Naive thymus-derived CD8-positive, alpha-beta T cell (primary cell): ENCODE measurements at places on chromosomes 1 and 21. TPM values are rescaled to one million over a fixed set of nuclear protein-coding genes. Genes with fewer than 3 reads are reported as not detected.

DNA sequence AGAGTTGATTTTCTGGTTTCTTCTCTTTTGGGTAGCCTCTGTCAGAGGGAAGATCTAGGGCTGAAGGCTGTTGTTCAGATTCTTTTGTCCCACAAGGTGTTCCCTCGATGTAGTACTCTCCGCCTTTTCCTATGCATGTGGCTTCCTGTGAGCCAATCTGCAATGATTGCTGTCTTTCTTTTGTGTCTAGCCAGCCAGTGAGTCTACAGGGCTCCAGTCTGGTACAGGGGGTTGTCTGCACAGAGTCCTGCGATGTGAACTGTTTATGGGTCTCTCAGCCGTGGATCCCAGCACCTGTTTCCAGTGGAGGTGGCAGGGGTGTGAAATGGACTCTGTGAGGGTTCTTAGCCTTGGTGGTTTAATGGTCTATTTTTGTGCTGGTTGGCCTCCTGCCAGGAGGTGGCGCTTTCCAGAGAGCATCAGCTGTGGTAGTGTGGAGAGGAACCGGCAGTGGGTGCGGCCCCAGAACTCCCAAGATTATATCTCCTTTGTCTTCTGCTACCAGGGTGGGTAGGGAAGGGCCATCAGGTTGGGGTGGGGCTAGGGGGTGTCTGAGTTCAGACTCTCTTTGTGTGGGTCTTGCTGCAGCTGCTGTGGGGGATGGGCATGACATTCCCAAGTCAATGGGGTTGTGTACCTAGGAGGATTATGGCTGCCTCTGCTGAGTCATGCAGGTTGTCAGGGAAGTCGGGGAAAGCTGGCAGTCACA, 81.3 kb upstream of the C21orf91 start:
- no peak overlapping the region for H3K27ac ChIP-seq
- no peak overlapping the region for H3K4me3 ChIP-seq
- H3K4me1 ChIP-seq: no peaks in the 10 kb centered on the region
- no peaks in the 10 kb centered on the region for H3K27me3 ChIP-seq
- peaks cover 7% of the 10 kb centered on the region for H3K36me3 ChIP-seq

GRCh38 chr1:69070660-69071373, 496.9 kb upstream of the LRRC7 start:
- peaks cover 5% of the 10 kb centered on the region for H3K36me3 ChIP-seq
- H3K4me3 ChIP-seq: no peak overlapping the region
- H3K4me1 ChIP-seq: no peaks in the 10 kb centered on the region
- no peak for DNase-seq
- H3K27me3 ChIP-seq: no peaks in the 10 kb centered on the region
- H3K27ac ChIP-seq: no peak overlapping the region

The KIRREL1 gene
- not detected for total RNA-seq

The LYPD8 gene
- total RNA-seq: not detected

The LCE5A gene
- total RNA-seq: not detected
